Stimulated activated CD8-positive, alpha-beta memory T cell treated with anti-CD3 and anti-CD28 coated beads, Interleukin-7, amount 100 ng/mL, for 48 hours (primary cell): ENCODE measurements at places on chromosomes 2 and 18.

GRCh38 chr2:157466764-157467163, 22.9 kb upstream of the CYTIP start:
- DNase-seq: no peak

- no peak for DNase-seq
Measured at GRCh38 chr2:74573747-74574562, 19.4 kb downstream of the DOK1 start.

DNA sequence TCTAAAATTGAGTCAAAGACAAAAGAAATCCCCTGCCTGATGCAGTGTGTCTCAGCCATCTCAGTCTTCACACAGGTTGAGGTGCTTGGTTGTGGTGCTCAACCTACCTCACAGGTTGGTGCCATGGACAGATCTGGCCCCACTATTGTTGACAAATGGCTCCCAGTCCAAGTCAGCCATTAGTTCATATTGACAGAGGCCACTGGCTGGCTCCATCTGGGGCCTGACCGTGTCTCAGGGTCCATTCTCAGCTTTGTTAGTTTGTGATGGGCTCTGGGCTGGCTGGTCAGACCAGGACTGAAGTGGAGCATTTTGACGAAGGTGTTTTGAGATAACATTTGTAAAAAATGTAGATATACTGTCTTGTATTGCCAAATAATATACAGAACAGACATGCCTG, 36.9 kb downstream of the MRPL33 start:
- no peak for DNase-seq

DNA sequence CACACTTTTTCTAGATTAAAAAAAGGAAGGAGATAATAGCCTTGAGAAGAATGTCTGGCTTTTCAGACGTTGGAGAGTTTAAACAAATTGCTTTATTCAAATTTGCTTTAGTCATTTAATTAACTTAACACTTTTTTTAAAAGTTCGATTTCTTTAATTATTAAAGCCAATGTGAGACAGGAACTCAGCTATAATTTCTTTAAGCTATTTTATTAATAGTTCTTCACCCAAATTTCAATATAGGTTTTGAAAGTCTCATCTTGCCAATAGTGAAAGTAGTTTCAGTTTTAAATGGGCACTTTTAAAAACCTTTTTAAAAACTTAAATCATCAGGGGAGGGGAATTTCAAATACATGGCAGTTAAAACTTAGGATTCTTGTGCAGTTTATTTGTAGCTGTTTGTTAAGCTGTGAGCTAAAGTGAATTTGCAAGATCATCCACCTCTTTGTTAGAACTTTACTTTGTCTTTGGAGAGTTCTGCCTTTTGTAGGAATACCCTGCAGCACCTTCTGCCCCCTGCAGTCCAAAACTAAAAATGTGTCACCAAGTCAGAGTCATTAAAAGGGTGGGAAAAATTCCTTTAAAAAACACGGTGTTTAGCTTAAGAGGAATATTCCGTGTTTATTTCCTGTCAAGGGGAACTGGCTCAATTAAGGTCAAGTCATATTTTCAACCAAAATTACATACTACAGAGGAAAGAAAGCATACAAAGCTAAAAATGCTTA, 4.6 kb downstream of the TGIF1 start:
- no peak for DNase-seq

GRCh38 chr2:127454595-127455565, 36.7 kb downstream of the PROC start:
- no peak for DNase-seq
